CD4-positive, alpha-beta T cell treated with Interleukin-1 beta for 1 hour (primary cell): ENCODE measurements at places on chromosomes 11 and 22.

DNA sequence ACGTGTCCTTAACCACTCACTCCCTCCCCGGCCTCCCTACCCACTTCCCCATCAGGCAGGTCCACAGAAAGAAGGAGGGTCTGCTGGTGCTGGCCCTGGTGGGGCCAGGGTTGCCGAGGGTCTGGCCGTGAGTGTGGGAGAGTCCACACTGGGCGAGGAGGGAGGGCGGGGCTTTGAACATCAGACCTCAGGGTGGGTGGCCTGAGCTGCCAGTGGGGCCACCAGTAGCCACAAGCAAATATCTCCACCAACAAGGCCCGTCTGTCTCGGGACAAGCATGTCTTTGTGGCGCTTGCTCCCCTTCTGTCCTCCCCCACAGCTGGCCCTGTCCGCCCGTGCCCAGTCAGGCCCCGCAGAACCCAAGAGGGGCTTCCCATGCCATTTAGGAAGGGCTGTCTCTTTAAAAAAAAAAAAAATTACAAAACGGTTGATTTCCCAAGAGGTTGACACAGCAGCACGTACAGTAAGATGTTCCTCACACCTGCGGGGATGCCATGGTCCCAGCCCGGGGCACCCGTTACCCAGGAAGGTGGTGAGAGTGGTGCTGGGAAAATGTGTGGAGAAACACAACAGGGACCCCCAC is 17.7 kb upstream of the TALDO1 start:
- no peak for DNase-seq

DNA sequence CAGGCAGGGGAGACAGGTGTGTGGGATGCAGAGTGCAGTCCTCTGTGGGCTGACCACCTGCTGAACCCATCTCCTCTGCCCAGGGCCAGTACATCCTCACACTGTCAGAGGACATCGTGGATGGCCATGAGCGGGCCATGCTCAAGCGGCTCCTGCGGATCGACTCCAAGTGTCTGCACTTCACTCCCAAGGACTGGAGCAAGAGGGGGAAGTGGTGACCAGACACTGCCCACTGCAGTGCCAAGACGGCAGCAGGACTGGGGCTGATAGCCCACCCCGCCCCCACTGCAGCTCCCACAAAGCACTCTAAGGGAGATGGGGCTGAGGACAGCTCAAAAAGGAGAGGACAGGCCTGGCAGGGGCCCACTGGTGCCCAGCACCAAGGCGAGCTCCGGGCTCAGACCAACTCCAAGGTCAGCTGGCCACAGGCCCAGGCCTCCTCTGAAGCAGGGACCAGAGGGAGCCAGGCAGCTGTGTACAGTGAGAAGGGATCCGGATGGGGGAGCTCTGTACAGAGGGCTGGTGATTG is 1.6 kb downstream of the RNASEH2C start:
- DNase-seq: no peak

GRCh38 chr11:102878595-102878994 is 3.8 kb upstream of the MMP12 start:
- no peak for DNase-seq

GRCh38 chr11:13228572-13228971 is 49.0 kb upstream of the BMAL1 start:
- DNase-seq: no peak
